ENCODE measurements at places on chromosomes 12 and 14.

GRCh38 chr12:111636209-111636945 is 37.3 kb upstream of the ATXN2 start:
- no peak for DNase-seq

GRCh38 chr12:119780786-119781434 is 96.2 kb downstream of the CIT start:
- DNase-seq = no peak

- DNase-seq = peak; percentile 55
Observed at GRCh38 chr12:124904306-124905098, 9.9 kb downstream of the UBC start.

GRCh38 chr14:76473481-76474263 is 97.7 kb downstream of the ESRRB start:
- DNase-seq = no peak

- no peak for DNase-seq
Observed at GRCh38 chr12:57154804-57155434, 7.5 kb upstream of the LRP1-AS start.

GRCh38 chr14:89947344-89947743 is 7.2 kb downstream of the EFCAB11 start:
- no peak for DNase-seq

DNA sequence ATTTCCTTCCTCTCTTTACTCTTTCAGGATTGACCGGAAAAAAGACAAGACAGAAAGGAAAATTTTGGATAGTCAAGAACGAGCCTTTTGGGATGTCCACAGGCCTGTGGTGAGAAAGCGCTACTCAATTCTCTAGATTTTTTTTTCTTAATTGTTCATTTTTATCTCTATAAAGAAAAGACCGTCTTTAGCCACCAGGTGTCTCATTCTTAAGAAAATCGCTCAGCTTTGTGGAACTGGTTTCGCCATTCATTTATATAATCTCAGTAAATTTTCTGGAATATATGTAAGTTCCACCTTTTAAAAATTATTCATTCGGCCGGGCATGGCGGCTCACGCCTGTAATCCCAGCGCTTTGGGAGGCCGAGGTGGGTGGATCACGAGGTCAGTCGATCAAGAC is 421.1 kb downstream of the DPF3 start:
- no peak for DNase-seq

DNA sequence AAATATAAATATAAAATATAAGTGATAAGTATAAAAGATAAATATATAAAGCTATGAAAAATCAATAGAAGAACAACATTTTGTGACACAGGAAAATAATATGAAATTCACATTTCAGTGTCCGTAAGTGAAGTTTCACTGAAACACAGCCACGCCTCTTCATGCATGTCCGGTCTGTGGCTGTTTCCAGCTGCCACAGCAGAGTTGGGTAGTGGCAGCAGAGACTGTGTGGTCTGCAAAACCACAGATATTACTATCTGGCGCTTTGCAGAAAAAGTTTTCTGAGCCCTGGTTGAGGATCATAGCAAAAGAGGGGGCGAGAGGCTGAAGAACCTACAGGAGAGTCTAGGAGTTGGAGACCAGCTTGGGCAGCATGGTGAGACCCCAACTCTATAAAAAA is 780 bp downstream of the SERPINA4 start:
- DNase-seq = no peak

DNA sequence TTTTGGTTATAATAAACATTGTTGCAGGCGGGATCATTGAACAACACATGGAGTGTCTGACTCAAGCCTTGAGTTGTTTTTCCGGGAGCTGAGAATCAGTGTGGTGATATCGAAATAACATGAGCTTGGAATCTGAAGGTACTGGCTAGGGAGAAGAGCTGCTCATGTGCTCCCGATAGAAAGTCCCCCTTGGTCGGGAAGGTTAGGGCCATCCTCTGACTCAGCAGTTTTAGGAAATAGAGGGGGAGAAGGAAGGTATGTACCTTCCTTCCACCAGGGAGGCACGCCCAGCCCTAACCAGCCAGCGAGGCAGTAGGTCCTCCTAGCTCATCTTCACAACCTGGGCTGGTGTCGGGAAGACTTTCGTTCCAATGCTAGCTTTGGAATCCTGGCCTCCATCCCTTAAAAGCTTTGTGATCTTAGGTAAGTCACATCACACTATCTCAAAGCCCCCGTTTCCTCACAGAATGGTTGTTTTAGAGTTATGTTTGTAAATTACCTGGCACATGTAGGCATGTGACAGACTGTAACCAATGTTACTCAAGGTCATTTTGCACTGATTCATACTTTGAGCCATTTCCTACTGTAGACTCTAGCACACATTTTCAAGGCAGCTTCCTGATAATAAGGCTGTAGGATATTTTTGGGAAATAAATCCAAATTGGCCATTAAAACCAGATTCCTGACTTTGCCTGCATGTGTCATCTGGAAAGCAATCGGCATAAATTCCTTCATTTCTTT is 1.9 kb upstream of the RAB35 start:
- DNase-seq = no peak

DNA sequence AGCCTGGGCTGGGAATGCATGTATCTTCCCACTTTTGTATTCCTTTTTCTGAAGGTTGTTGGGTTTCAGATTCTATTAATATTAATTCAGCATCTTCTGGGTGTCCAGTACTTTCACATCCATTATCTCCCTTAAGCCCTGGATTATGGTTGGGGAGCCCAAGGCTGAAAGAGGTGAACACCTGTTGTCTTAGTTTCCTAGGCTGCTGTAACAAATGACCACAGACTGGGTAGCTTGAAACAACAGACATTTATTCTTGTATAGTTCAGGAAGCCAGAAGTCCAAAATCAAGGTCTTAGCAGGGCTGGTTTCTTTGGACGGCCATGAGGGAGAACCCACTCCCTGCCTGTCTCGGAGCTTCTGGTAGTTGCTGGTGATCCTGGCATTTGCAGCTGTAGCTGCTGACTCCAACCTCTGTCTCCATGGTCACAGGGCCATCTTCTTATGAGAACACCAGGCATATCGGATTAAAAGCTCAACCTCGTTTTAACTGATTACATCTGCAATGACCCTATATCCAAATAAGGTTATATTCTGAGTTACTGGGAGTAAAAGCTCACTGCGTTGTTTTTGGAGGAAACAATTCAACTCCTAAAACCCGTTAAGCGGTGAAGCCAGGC is 68.2 kb upstream of the CLMN start:
- DNase-seq = no peak

DNA sequence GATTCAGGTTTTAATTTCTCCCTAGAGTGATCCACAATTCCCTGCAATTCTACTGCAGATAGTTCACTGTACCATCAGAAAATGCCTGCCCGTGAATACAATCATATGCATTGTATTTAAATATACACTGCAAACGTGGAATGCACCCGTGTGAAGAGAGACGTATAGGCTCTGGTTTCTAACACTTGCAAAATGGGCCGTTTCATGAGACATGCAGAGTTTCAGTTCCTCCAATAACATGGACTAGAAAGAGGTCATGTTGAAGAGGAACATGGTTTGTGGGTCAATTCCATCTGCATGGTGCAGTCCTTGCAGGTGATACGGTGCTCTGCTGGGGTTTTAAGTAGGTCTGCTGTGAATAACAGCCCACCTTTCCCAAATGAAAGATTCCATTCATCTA is 373.3 kb downstream of the TMEM132D start:
- DNase-seq = no peak

- no peak for DNase-seq
Observed at GRCh38 chr14:77605392-77605972, 11.0 kb downstream of the SPTLC2 start.

GRCh38 chr12:18422871-18423270 is 161.6 kb downstream of the PIK3C2G start:
- no peak for DNase-seq

- DNase-seq = no peak
Observed at GRCh38 chr14:103186241-103186822, 63.1 kb downstream of the TNFAIP2 start.

DNA sequence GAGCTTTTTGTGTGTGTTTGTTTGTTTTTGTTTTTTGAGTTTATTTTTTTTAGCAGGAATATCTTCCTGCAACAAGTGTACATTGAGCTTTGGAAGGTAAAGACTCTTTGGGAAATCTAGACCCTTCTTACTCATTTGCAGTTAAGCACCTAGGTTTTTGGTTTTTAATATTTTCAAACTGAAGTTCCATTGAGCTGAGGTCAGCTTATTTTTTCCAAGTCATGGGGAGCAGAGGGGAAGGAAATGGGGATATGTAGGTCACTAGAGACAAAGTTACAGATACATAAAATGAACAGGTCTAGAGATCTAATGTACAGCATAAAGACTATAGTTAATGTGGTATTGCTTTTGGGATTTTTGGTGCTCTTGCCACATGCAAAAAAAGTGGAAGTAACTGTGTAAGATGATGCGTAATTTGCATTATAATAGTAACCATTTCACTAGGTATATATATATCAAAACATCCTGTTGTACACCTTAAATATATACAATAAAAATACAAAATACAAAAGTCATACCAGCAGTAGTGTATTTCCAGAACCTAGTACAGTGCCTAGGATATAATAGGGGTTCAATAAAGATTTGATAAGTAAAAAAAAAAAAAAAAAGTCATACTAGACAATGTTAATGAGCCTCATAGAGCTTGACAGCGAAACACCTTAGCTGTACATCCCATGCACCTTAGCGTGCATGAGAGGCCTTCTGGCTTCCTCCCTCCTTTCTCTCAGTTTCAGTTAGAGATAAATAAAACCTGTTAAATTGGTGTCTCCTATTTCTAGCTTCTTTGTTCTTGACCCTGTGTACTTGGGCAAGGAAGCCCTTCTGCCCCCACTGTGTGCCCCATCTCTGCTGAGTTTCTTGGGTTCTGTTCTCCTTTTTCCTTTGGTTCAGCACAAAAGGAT is 22.7 kb downstream of the CGRRF1 start:
- DNase-seq = no peak

- no peak for DNase-seq
Observed at GRCh38 chr12:27777141-27777540, 2.9 kb upstream of the KLHL42 start.

DNA sequence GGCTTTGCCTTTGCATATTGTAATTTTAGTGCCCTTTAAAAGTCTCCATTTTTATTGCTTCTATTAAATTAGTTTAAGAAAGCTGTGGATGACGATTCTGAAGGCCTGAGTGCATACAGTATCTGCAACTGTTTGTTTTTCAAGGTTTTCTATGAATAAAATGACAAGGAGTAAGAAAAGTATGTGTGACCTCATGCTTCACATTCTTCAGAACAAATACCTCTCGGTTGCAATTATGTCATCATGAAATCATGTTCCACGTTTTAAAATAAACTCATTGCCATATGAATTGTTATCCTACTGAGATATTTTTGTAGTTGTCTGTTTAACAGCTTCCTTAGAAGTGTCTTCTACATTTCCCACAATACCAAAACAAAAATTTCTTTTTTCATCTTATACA is 374.6 kb downstream of the MDGA2 start:
- DNase-seq = no peak

GRCh38 chr14:71705460-71705859 is 226.8 kb upstream of the RGS6 start:
- no peak for DNase-seq

DNA sequence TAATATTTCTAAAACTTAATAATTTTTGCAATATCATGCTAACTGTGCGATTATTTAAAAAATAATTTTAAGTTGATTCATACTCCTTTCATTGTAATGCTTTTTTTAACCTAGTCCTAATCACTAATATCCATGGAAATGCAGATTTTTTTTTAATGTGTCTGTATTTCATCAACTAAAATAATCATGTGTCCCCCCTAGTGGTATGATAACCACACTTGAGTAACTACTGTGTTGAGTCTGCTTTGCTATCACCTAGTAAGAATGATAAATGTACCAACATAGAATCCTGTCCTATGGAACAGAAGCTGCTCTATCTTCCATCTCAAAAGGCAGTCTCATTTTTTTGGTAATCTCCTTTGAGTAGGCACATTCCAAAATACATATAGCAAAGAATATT is 19.1 kb upstream of the SYNE2 start:
- DNase-seq = no peak

- DNase-seq = no peak
Observed at GRCh38 chr14:99349721-99350495, 77.9 kb upstream of the BCL11B start.

DNA sequence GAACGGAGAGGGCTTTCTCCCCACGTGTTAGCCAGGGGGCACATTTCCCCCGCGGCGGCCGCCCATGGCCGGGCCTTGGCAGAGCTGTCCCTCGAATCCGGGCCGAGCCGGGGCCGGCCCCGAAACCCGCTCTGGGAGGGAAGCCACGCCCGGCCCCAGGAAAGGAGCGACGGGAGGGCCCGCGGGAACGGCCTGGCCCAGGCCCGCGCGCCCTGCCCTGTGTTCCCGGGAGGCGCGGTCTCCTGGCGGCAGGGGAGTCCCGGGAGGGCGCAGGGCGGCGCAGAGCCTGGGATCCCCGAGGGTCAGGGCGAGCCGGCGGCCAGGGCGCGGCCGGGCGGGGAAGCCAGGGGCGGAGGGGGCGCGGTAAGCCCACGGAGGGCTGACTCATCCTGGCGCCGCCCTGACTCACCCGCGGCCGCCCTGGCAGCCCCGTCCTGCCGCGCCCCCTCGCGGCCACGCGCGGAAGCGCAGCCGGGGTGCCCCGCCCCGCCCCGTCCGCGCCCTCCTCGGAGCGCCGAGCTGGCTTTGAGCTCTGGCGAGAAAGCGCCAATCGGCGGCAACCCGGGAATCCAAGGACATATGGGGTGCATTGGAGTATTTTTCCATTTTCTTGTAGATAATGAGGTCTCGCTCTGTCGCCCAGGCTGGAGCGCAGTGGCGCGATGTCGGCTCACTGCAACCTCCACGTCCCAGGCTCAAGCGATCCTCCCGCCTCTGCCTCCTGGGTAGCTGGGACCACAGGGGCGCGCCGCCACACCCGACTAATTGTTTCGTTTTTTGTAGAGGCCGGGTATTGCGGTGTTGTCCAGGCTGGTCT is 31.8 kb upstream of the PLEKHG6 start:
- DNase-seq = peak; percentile 80

DNA sequence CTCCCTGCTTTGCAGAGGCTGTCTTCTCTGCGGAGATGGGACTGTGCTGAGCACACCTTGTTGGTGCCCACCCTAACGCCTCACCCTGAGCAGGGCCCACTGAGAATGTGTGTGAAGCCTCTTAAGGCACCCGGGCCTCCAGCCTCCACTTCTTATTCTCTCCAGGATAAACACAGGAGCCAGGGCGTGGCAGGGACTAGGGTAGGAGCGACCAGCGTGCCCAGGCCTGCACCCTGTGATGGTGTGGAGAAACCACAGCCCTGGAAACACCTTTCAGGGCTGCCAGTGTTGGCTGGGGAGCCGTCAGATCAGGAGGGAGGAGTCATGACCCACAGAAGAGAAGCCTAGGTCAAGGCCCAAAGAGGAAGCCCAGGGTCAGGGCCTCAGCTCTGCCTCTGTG is 41.3 kb downstream of the VDR start:
- DNase-seq = no peak

GRCh38 chr14:32603992-32604565 is 275.0 kb downstream of the AKAP6 start:
- DNase-seq = no peak

DNA sequence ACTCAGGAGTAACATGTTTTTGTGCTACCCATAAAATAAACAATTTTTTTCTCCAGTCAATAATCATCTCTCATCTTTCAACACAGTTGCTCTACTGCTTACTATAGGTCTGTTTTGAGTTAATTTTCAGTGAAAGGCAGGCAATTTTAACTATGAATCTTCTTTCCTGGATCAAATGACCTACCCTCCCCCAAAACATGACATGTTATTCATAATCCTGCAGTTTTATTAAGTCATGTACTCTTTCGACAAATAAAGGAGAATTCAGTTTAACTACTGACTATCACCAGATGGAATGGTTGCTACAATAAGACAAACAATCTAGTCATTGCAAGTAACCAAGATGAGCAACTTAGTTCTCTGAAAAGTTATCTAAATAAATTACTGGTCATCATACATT is 106.0 kb upstream of the FAR2 start:
- no peak for DNase-seq

GRCh38 chr12:11801643-11802042 is 152.2 kb downstream of the ETV6 start:
- no peak for DNase-seq

Measured in GOT3 (cell line).